ENCODE measurements at places on chromosomes 11 and 22.

GRCh38 chr11:31939004-31939403, 127.9 kb upstream of the PAX6 start:
- DNase-seq, result no peak

- DNase-seq, result no peak
These were observed 41.5 kb upstream of the MS4A8 start for GRCh38 chr11:60657888-60658287.

- DNase-seq, result peak; percentile 72
These were observed 4.3 kb upstream of the OR51V1 start for GRCh38 chr11:5204787-5205186.

GRCh38 chr22:18056161-18056666, 21.6 kb upstream of the PEX26 start:
- DNase-seq, result peak; percentile 41

DNA sequence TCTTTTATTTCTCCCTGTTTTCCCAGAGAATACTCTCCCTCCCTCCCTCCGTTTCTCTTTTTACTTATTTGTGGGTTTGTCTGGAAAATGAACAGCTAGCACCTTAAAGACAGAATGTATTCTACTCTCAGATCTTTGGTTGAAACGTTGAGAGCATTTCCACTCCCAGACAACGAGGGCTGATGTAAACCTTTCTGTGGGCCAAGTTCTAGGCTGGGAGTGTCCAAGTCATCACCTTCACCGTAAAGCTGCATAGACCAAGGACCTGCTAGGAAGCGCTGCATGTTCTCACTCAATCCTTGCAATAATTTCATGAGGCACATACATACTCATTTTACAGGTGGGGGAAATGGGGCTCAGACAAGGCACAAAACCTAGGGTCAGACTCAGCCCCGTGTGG, 32.4 kb downstream of the MYH9 start:
- DNase-seq, result no peak

GRCh38 chr11:11407763-11408084, 54.7 kb upstream of the CSNK2A3 start:
- DNase-seq, result no peak

DNA sequence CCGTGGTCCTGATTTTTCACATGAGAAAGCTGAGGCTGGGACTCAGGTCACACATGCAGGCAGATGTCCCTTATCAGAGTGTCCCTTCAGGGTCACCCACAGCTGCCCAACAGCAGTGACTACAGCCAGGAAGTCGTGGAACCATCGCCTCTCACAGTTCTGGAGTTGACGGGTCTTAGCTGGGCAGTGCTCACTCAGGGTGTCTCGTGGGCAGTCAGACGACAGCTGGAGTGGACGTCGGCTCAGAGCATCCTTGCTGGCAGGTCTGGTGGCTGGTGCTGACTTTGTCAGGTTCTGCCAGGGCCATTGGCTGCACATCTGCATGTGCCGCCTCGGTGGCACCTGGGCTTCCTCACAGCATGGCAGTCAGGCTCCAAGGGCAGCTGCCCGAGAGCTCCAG, 35.6 kb upstream of the TH start:
- no peak for DNase-seq

DNA sequence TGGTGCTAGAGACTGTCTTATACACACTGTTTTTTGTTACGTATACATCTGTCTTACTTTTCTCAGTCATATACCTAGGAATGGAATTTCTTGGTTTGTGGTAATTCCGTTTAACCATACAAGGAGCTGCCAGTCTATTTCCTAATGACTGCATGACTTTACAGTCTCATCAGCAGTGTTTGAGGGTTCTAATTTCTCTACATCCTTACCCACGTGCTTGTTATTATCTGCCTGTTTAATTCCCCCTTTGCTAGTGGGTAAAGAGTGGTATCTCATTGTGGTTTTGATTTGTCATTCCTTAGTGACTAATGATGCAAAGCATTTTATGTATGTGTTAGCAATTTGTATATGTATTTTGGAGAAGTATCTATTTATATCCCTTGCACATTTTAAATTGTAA, 1008.0 kb downstream of the FAM181B start:
- DNase-seq, result no peak

GRCh38 chr11:118212131-118212725, 12.6 kb downstream of the JAML start:
- no peak for DNase-seq

GRCh38 chr22:29208879-29209623, 3.4 kb downstream of the EMID1 start:
- no peak for DNase-seq

Measured in endothelial cell of umbilical vein (primary cell).